ENCODE measurements at places on chromosomes 2 and 18.

DNA sequence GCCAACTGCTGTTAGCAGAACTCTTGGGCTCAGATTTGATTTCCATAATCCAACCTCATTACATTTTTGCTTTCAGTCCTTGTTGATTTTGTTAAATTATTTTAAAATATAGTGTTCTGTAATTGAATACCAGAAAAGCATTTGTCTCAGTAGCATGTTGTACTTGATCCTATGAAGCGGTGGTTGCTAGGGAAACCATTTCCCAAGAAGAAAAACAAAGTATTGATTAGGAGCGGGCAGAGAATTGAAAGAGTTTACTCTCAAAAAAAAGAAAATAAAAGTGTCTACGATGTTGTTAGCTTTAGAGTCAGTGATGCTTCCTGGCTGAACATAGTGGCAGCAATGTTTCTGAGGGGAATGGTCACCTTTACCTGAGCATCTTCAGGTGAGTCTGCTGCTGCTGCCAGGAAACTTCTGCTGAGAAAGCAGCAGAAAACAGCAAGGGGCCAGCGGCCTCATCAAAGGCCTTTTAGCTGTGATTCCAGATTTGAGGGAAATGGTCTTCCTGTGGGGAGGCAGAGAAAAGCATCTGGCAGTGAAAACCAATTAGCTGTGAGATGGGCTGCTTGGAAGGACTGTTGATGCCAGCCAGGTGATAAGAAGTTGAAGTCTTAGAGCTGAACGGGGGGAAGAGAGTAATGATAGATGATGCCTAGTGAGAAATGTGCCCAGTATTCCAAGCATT is 37.1 kb downstream of the CRIM1 start:
- H3K27ac ChIP-seq, result no peak overlapping the region
- no peaks in the 10 kb centered on the region for H3K36me3 ChIP-seq
- H3K27me3 ChIP-seq, result no peaks in the 10 kb centered on the region
- DNase-seq, result no peak

DNA sequence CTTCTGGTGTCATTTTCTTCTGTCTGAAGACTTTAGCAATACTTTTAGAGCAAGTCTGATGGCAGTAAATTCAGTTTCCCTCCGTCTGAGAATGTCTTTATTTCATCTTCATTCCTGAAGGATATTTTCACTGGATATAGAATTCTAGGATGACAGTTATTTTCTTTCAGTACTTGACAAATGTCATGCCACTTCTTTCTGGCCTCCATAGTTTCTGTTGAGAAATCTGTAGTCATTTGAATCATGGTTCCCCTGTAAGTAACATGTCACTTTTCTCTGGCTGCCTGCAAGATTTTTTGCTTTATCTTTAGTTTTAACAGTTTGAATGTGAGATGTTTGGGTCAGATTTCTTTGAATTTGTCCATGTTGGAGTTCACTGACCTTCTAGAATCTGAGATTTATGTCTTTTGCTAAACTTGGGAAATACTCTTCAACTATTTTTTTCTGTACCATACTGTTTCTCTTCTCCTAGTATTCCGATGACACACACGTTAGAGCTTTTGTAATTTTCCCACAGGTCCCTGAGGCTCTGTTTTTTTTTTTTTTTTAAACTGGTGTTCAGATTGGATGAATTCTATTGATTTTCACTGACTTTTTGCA is 30.2 kb downstream of the RMND5A start:
- peaks cover 34% of the 10 kb centered on the region for H3K4me1 ChIP-seq
- no peak for DNase-seq
- no peak overlapping the region for H3K27ac ChIP-seq
- no peaks in the 10 kb centered on the region for H3K27me3 ChIP-seq

- DNase-seq, result peak; percentile 45
- H3K36me3 ChIP-seq, result no peaks in the 10 kb centered on the region
- no peaks in the 10 kb centered on the region for H3K27me3 ChIP-seq
- H3K4me3 ChIP-seq, result no peak overlapping the region
- no peak overlapping the region for H3K27ac ChIP-seq
Measured at GRCh38 chr2:55718165-55719008, 24.7 kb upstream of the PNPT1 start.

GRCh38 chr2:239716536-239717318 is 308.4 kb downstream of the NDUFA10 start:
- DNase-seq, result peak; percentile 5
- peaks cover 14% of the 10 kb centered on the region for H3K36me3 ChIP-seq
- no peaks in the 10 kb centered on the region for H3K4me1 ChIP-seq
- H3K4me3 ChIP-seq, result no peak overlapping the region

DNA sequence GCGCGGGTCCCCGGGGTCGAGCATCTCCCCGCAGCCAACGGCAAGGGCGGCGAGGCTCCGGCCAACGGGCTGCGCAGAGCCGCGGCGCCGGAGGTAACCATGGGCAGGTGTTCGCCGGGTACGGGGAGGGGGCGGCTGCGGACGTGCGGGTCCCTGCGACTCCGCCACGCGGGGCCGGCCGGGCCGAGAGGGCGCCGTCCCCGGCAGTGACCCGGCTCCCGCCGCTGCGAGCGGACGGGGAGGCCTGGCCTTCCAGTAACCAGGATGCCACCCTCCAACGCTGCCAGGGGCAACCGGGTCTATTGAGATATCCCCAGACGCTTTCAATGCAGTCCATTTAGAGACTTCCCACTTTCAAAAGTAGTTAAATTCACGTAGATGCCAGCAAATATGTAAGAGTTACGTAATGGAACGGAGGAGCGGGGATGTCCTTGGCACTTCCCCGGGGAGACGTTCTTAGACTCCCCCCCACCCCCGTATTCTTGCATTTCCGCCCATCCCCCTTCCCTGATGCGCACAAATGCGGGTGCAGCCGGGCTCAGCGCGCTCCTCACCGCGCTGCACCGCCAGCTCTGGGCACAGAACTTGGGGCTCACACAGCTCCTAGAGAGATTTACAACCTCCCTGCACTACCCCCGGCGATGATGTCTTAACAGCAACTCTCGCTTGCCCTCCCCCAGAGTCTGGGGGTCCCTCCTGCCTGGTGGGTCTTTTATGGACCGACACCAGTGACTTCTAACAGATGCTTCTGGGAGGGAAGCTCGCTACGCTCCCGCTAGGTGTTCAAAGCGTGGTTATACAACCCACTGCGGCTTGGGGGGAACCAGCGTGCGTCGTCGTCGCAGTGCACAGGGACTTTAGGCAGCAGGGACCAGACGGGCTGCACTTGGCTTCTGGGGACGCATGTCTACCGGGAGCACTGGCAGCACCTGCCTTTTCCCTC is 657 bp downstream of the SGPP2 start:
- peak; percentile 72 for DNase-seq
- peak overlapping the region; percentile 90 for H3K4me3 ChIP-seq
- peaks cover 24% of the 10 kb centered on the region for H3K36me3 ChIP-seq
- H3K4me1 ChIP-seq, result peaks cover 61% of the 10 kb centered on the region
- H3K27me3 ChIP-seq, result peaks cover 7% of the 10 kb centered on the region

DNA sequence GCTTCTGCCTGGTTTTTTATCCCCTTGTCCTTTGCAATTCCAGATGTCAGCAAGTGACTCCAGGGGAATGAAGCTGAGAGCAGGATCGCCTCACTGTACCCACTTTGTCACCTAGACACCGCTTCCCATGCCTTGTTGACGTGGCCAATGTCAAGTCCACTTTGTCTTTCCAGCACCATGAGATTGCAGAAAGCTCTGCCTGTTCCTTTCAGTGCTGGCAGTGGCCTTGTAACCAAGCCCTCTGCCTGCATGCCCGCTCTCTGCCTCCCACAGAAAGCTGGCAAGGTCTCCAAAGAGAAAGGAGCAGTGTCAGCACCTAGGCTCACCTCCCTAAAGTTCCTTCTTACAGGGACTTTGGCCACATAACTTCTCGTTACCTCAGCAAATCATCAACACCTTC is 282.2 kb upstream of the ST6GAL2 start:
- H3K4me3 ChIP-seq, result no peak overlapping the region
- H3K27ac ChIP-seq, result no peak overlapping the region
- H3K4me1 ChIP-seq, result no peaks in the 10 kb centered on the region
- no peak for DNase-seq
- H3K36me3 ChIP-seq, result no peaks in the 10 kb centered on the region
- H3K27me3 ChIP-seq, result no peaks in the 10 kb centered on the region

GRCh38 chr2:229996320-229996719 is 72.4 kb downstream of the SLC16A14 start:
- no peaks in the 10 kb centered on the region for H3K36me3 ChIP-seq
- peaks cover 7% of the 10 kb centered on the region for H3K4me1 ChIP-seq
- no peaks in the 10 kb centered on the region for H3K27me3 ChIP-seq
- DNase-seq, result no peak

GRCh38 chr2:174059884-174060244 is 94.7 kb upstream of the SP3 start:
- no peaks in the 10 kb centered on the region for H3K36me3 ChIP-seq
- H3K27me3 ChIP-seq, result peaks cover 6% of the 10 kb centered on the region
- no peak overlapping the region for H3K4me3 ChIP-seq
- no peak for DNase-seq
- H3K4me1 ChIP-seq, result no peaks in the 10 kb centered on the region
- H3K27ac ChIP-seq, result no peak overlapping the region

DNA sequence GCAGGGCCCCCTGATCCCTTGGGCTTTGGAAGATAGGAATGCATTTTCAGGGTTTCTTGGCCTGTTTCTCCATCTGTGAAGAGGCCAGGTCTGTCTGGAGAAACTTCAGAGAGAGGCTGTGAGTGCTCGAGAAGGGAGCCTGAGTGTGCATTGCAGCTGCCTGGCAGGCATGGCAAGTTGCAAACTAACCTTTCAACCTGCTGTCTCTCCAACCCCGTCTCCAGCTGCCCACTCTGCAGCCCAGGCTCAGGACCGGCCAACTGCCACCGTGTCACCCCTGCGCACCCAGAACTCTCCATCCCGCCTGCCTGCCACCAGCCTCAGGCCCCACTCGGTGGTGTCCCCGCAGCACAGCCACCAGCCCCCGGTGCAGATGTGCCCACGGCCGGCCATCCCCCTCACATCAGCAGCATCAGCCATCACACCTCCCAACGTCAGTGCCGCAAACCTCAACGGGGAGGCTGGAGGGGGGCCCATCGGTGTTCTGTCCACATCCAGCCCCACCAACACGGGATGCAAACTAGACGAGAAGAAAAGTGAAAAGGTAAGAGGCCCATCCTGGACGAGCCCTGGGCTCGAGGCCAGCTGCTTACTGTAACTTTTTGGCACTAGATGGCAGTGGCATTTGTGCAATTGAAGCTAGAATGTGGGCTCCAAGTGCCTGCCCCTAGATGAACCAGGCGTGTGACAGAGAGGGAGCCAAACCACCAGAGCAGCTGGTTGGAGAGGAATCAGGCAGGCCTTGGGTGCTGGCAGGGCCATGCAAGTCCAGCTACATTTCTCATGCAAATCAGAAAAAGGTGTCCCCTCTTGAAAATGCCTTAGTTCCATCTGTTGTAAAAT is 164.6 kb downstream of the SEPTIN10 start:
- H3K27ac ChIP-seq, result no peak overlapping the region
- H3K27me3 ChIP-seq, result no peaks in the 10 kb centered on the region
- H3K4me1 ChIP-seq, result no peaks in the 10 kb centered on the region
- DNase-seq, result no peak

DNA sequence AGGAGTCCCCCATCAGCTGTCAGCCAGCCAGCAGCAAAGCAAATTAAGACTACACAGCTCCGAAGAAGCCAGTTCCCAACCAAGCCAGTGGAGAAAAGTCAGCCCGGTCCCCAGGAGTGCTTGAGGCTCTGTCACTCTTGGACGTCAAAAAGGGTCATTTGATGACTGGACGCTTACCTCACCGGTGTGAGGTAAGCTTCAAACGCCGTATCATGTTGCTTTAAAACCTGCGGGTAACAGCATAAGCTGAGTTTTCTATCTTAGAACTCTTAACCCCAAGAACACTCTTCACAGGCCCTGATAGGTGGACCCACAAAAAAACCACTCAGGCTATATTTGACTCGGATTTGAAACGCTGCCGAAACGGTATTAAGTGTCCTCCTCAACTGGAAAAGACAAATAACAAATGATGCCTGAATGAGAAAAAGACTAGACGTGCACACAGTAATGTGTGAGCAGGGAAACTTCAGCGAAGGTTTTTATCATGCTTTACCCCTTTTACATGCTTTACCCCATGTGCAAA is 682 bp upstream of the LNPK start:
- H3K4me3 ChIP-seq, result peak overlapping the region; percentile 90
- H3K4me1 ChIP-seq, result peaks cover 22% of the 10 kb centered on the region
- peaks cover 3% of the 10 kb centered on the region for H3K27me3 ChIP-seq
- DNase-seq, result peak; percentile 37
- H3K36me3 ChIP-seq, result no peaks in the 10 kb centered on the region

DNA sequence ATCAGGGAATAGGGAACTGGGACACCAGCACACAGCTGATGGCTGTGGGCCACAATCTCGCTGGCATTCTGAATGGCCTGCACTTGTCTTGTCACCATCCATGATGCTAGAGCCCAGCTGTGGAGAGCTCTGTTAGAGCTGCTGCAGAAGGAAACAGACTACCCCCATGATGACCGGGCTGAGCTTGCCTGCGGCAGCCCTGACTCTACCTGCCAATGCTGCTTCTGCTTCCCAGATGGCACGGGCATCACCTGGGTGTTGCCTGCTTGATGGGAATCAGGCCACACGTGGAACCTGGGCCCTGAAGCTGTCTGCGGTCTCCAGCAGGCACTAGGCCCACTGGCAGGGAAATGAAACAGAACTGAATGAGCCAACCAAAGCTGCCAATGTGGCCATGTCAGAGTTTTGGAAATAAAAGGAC is 11.2 kb upstream of the DAW1 start:
- no peak overlapping the region for H3K4me3 ChIP-seq
- DNase-seq, result no peak
- H3K36me3 ChIP-seq, result no peaks in the 10 kb centered on the region
- H3K27me3 ChIP-seq, result no peaks in the 10 kb centered on the region
- no peak overlapping the region for H3K27ac ChIP-seq

GRCh38 chr2:166539340-166540162 is 45.5 kb upstream of the SCN7A start:
- peaks cover 3% of the 10 kb centered on the region for H3K27me3 ChIP-seq
- H3K27ac ChIP-seq, result no peak overlapping the region
- no peaks in the 10 kb centered on the region for H3K36me3 ChIP-seq
- H3K4me3 ChIP-seq, result no peak overlapping the region
- no peaks in the 10 kb centered on the region for H3K4me1 ChIP-seq
- no peak for DNase-seq

GRCh38 chr2:240992572-240993291 is 5.7 kb upstream of the SNED1 start:
- peaks cover 2% of the 10 kb centered on the region for H3K4me1 ChIP-seq
- H3K4me3 ChIP-seq, result no peak overlapping the region
- H3K27me3 ChIP-seq, result peaks cover 10% of the 10 kb centered on the region
- H3K36me3 ChIP-seq, result no peaks in the 10 kb centered on the region

DNA sequence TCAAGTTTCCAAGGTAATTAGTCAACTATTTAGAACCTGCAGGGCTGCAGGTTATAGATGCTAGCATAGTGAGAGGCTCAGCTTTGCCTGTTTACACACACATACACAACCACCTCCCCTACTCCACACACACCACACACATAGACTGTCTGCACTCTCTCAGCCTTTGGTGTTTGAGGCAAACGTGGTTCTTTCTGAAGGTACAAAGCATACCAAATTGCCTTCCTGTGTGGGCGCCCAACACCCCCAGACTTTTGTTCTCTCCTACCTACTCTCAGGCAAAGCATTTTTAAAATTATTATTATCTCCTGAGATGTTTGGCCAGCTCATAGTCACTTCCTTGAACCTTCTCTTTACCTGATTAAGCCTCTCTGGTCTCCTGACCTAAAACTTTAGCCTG is 44.9 kb downstream of the MYO3B start:
- H3K36me3 ChIP-seq, result no peaks in the 10 kb centered on the region
- no peaks in the 10 kb centered on the region for H3K4me1 ChIP-seq
- no peak overlapping the region for H3K27ac ChIP-seq
- no peak overlapping the region for H3K4me3 ChIP-seq
- no peak for DNase-seq
